ENCODE measurements at places on chromosomes 5 and 9.
A peak's percentile ranks its signal among the peaks of the same experiment; 100 is the strongest.

GRCh38 chr5:154077696-154078095, 38.9 kb downstream of the MFAP3 start:
- no peak for DNase-seq

DNA sequence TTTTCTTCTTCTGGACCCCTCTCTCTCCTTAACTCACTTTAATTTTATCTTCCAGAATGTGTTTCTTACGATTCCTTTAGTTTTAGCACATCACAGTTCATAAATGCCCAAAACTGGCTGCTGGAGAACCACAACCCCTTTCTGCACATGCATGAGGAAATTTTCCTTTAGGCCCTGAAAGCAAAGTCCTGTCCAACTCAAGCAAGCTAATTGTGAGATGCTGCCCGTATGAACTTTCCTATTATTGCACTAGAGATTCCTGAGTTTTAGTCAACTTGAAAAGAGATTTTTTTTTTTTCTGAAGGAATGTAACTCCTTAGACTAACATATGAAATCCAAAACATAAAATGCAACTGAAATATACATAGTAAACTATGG, 52.1 kb upstream of the DAB2 start:
- DNase-seq: no peak

- DNase-seq: peak; percentile 36
Observed at GRCh38 chr5:13771011-13771571, 173.4 kb downstream of the DNAH5 start.

DNA sequence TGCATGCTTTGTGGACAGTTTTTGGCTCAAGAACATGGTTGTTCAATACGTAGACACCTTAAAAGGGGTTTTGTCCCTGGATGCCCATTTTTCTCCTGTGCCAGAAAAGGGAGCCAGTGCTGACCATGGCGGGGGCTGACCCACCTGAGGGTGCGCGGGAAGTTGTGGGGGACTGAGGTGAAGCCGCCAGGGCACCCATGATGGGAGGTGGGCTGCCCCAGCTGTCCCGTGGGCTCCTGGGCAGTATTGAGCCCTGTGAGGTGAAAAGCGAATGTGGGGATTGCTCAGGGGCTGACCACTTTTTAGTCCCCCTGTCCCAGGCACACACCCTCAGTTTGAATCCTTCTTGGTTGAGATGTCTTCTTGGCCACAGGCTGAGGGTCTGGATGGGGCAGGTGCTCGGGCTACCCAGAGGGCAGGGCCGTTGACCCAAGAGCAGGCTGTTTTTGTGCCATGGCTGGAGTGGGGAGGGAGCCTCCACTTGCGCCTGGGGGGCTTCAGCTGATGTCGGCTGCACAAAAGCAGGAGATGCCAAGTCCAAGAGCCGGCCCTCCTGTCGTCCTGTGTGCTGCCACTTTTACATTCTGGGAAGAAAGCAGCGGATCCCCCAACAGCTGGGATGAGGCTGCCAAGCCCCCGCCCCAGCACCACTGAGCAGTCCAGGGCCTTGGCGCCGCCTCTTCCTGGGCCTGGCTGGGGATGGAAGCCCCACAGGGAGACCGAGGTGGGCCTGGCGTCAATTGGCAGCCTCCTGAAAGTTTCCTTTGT, 120.1 kb downstream of the WNK2 start:
- no peak for DNase-seq

DNA sequence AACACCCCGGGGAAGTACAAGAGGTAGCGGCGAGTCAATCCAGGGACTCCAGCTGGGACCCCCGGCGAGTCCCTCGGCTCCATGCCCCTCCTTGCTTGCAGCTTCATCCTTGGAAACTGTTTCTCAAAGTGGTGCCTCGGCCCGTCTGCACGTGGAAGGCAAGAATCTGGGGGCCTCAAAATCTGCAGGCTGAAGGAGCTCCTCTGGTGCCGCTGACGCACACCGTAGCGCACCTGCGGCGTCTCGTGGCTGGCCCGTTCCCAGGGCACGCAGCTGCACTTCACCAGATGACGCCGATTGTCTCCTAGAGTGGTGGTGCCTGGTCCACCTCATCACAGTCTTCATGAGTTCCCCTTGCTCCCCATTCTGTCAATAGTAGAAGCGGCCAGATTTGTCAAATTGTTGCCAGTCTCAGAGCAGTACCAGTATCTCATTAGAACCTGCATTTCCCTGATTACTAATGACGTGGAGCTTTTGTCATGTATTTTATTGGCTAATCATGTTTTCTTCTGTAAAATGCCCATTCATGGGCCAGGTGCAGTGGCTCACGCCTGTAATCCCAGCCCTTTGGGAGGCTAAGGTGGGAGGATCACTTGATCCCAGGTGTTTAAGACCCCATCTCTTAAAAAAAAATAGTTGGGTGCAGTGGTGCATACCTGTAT, 38.6 kb downstream of the GTF3C4 start:
- DNase-seq: no peak

DNA sequence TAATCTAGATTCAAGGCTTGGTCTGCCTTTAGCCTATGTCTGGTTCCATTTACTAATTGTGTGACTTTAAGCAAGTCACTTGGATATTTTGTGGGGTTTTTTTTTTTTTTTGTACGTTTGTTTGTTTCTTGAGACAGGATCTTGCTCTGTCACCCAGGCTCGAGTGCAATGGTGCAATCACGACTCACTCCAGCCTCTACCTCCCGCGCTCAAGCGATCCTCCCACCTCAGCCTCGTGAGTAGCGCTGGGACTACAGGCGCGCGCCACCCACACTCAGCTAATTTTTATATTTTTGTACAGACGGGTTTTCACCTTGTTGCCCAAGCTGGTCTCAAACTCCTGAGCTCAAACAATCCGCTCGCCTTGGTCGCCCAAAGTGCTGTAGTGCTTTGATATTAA, 1.1 kb upstream of the PFDN1 start:
- DNase-seq: no peak

GRCh38 chr9:127518091-127518856, 67.0 kb downstream of the LRSAM1 start:
- no peak for DNase-seq

- DNase-seq: no peak
Observed at GRCh38 chr5:148976569-148977381, 86.1 kb downstream of the SH3TC2 start.

- DNase-seq: no peak
Observed at GRCh38 chr9:17764306-17764705, 185.4 kb downstream of the SH3GL2 start.

GRCh38 chr5:14483504-14484157, 98.0 kb upstream of the OTULINL start:
- DNase-seq: no peak

DNA sequence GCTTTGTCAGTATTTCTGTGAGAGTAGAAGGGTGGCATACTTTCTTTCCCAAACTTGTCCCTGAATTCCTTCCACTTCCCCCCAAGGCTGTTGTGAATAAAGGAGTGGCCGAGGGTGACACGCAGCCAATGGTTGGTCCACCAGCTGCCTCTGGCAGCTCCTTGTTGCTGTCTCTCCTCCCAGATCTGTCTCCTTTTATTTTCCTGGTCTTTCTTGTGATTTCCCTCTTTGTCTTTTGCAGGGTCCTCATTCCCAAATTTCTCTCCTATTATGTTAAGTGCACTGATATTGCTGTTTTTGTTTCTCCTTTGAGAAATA, 137.5 kb upstream of the HMHB1 start:
- no peak for DNase-seq

All from HFF-Myc (cell line).